Cardiac fibroblast (primary cell): ENCODE measurements at places on chromosomes 16 and 17.

- no peak for DNase-seq
Observed at GRCh38 chr17:61735807-61736206, 127.5 kb downstream of the BRIP1 start.

- DNase-seq: peak; percentile 39
Observed at GRCh38 chr16:87834668-87835473, 34.4 kb downstream of the SLC7A5 start.

DNA sequence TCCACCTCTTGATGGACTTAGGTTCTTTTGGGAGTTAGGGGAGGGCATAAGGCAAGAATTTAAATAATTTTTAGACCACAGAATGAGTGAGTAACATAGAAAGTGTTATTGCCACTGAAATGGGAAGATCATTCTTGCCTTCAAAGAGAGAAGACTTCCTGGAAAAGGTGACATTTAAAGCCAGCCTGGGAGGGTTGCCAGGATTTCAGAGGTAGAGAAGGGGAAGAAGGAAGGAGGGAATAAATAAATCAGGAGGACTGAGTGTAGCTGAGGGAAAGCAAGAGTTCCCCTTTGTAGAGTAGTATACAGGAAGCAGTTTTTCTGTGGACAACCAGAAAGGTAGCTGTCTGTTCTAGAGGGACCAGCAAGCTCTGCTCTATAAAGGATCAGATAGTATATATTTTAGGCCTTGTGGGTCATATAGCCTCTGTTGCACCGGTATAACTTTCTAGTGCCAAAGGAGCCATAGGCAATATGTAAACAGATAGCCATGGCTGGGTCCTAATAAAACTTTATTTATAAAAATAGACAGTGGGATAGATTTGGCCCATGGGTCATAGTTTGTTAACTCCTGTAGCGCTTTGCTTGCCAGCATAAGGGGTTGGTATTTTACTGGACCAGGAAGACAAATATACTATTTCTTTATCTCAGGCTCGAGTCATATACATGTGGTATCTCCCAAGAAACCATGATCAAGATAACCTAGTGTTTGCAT, 147.2 kb upstream of the CACNG5 start:
- DNase-seq: no peak

DNA sequence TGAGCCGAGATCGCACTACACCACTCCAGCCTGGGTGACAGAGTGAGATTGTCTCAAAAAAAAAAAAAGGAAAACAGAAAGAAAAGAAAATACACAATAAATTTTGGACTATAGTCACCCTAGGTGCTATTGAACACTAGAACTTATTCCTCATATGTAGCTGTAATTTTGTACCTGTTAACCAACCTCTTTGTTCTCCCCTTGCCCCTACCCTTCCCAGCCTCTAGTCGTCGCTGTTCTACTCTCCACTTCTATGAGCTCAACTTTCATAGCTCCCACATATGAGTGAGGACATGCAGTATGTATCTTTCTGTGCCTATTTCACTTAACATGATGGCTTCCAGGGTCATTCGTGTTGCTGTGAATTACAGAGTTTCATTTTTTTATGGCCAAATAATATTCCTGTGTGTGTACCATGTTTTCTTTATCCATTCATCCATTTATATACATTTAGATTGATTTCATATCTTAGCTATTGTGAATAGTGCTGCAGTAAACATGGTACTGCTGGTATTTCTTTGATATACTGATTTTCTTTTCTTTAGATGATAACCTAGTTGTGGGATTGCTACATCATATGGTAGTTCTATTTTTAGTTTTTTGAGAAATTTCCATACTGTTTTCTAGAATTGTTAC, 28.3 kb downstream of the VPS35L start:
- peak; percentile 69 for DNase-seq

- DNase-seq: peak; percentile 5
Observed at GRCh38 chr17:14903854-14904253, 361.3 kb downstream of the PMP22 start.

- DNase-seq: no peak
Observed at GRCh38 chr17:45667591-45668171, 116.4 kb upstream of the CRHR1 start.

- no peak for DNase-seq
Observed at GRCh38 chr16:17591655-17592405, 121.1 kb upstream of the XYLT1 start.

DNA sequence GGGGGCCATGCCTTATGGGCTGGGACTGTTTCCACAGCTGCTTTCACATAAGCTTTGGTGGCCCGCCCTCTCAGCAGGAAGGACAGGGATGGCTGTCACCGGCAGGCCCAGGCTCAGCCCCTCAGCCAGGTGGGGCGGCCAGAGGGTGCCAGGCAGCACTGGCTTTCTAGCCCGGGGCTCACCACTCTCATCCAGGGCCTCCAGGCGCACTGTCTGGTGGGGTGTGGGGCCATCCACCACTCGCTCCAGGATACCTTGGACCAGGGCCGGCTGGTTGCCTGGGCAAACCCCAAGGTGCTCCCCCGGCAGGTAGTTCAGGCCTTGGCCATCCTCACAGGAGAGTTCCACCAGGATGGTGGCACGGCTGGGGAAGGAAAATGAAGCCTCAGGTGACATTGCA, 35.0 kb downstream of the NOS2 start:
- no peak for DNase-seq

DNA sequence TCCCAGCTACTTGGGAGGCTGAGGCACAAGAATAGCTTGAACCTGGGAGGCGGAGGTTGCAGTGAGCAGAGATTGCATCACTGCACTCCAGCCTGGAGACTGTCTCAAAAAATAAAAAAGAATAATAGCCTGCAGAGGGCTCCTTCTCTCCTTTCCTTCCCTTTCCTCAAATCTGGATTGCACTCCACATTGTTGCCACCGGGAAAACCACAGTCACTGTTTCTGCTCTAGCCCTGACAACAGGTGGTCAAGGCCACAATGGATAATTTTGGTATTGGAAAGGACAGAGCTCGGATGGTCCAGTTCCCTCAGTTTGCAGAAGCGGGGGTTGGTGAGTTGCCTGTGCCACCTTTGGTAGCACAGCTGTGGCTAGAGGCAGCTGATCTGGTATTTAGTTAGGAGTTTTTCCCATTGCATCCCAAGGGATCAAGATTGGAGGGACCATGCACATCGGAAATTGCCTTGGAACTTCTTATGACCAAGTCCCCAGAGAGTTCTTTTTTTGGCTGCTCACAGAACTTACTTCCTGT, 44.7 kb upstream of the PRSS54 start:
- DNase-seq: peak; percentile 51

DNA sequence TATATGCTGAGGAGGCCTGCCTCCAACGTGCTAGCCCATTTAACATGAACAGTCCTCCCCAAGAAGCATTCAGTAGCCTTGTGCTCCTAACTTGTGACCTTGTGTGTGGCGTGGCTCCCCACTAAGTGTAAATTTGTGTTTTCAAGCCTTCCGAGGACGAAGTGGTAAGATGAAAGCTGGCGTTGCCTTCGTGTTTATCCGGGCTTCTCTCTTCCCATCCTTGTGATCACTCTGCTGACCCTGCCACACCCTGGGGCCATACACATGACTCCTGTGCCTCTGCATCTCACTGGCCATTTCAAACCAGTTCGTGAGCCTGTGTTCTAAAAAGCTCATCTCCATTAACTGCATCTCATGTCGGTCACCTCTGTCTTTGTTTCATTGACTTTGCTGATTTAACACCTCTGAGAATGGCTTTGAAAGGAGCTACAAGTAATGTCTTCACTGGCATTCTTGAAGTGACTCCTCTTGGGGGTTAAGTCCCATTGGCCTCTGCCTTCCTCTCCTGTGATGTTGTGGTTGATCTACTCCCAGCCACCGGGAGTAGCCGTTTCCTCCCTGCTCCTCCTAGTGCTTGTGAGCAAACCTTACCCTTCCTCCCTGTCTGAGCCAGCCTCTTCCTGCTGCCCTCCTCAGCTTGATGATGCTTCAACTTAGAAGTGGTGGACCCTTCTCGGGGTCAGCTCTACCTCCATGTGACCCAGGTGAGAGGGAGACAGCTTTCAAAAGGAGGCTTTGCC, 27.4 kb upstream of the NAGLU start:
- DNase-seq: no peak

- no peak for DNase-seq
Observed at GRCh38 chr17:79622122-79622601, 11.3 kb upstream of the RBFOX3 start.

- DNase-seq: no peak
Observed at GRCh38 chr17:82909322-82909904, 69.6 kb upstream of the ZNF750 start.

GRCh38 chr17:16593356-16594102, 24.5 kb upstream of the ZNF287 start:
- DNase-seq: peak; percentile 46

GRCh38 chr17:1580979-1581676, 18.5 kb upstream of the PITPNA start:
- no peak for DNase-seq

- DNase-seq: no peak
Observed at GRCh38 chr17:48625495-48626244, 488 bp downstream of the HOXB9 start.

GRCh38 chr17:66548158-66548557, 245.7 kb downstream of the PRKCA start:
- DNase-seq: no peak

DNA sequence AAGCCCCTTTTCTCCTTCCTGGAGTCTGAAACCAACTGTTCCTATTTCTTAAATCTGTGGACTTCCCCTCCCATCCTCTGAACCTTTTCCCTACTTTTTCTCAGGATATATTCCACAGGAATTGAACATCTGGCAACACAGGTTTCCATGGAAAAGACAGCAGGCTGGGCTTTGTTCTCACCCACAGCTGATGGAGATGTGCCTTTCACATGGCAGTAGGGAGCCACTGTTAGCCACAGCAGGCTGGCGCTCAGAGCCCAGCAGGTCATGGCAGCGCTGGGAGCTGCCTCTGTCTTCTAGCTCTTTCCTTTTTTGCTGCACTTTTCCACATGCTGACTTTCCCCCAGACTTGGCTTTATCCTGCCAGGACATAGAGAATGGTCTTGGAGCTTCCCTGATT, 116.4 kb upstream of the NLRP1 start:
- no peak for DNase-seq

- no peak for DNase-seq
Observed at GRCh38 chr16:82924075-82924854, 297.5 kb downstream of the CDH13 start.

DNA sequence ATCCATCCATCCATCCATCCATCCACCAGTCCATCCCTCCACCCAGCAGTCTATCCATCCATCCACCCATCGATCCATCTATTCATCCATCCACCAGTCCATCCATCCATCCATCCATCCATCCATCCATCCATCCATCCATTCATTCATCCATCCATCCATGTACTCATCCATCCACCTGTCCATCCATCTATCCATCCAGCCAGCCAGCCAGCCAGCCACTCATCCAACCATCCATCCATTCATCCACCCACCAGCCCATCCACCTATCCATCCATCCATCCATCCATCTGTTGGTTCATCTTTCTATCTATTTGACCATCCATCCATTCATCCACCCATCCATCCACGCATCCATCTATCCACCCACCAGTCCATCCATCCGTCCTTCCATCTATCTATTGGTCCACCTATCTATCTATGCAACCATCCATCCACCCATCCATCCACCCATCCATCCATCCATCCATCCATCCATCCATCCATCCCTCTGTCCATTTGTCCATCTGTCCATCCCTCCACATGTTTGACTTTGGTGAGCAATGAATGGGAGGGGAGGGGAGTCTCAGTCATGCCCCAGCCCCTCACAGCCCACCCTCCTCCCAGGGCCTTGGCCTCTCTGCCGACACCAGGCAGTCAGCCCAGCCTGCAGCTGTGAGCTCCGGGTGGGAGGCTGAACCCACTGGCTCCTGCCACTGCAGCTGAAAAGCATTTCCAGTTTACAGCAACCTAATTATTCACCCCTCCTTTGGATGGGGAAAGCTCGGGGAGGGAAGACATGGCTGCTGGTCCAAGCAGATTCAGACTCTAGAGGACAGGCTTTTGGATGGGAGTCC, 38.1 kb upstream of the SSTR5 start:
- DNase-seq: no peak

DNA sequence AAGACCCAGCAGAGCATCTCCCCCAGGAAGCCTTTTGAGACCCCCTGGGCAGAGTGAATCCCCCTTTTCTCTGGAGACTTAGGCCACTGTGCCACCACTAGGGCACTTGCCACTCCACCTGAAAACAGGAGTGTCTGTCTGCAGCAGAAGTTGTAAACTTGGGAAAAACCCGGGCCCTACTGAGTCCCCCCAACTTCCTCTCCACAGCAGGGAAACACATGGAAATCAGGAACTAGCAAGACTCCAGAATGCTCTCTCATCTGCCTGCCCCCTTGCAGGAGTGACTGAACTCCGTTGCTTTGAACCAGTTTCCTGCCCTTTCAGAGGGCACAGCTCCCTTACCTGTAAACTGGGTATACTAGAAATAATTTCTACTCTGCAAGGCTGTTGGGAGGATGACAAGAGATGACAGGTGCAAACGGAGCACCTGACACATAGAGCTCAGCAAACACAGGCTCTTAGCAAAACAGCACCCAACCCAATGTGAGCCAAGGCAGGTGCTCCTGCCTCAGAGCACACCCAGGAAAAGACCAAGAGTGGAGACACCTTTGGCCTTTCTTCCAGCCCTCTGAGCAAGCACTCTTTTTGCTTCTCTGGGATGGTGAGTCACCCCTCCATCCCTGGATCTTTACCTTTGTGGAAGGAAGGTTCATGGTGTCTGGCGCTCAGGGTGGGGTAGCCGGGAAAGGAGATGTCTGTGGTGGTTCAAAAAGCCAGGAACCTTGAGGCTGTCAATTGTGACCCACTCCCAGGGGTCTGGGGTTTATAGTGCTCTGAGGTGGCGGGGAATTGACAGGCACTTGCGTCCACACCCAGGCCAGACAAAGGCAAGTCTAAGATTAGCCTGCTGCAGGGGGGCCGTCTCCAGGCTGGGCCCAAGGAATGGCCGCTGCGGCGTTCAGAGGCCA, at the start of gene HCRT:
TSS of gene HCRT (minus strand) at position 740 of the 908 bp plus-strand sequence. CDS start at position 653, 87 bp downstream.
- no peak for DNase-seq

DNA sequence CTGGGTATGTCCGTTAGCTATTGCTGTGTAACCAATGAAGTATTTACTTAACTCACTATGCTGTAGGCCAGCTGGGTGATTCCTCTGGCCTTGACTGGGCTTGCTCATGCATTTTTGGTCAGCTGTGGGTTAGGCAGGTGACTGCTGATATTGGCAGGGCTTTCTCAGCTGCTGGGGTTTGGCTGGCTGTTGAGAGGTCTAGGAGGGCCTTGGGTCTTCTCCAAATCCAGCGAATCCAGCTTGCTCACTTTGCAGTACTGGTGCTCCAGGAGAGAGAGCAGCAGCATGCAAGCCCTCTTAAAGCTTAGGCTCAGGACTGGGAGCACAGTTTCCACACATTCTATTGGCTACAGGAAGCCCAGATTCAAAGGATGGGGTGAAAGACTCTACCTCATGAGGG, 270.1 kb downstream of the PHKB start:
- DNase-seq: peak; percentile 97

GRCh38 chr17:31200287-31200686, 96.8 kb downstream of the OMG start:
- DNase-seq: no peak

DNA sequence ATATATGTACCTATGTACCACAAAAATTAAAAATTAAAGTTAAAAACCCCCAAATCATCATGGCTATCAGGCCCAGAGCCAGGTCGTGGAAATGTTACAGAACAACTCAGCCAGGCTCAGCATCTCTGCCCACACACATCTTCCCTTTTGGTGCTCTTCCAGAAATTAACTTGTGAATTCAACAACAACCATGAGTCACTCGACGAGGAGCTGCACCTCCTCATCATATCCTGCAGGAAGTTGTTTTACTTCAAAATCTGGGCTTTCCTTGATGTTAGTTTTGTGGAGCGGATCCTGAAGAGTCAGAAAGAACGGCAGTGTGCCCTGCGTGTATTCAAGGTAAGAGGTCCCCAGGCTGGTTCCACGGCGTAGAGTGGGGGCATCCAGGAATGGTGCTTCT, 10.6 kb downstream of the FBXO39 start:
- DNase-seq: peak; percentile 78
